ENCODE measurements at places on chromosomes 7 and 10. TPM values are rescaled to one million over a fixed set of nuclear protein-coding genes. Genes with fewer than 3 reads are reported as not detected.

DNA sequence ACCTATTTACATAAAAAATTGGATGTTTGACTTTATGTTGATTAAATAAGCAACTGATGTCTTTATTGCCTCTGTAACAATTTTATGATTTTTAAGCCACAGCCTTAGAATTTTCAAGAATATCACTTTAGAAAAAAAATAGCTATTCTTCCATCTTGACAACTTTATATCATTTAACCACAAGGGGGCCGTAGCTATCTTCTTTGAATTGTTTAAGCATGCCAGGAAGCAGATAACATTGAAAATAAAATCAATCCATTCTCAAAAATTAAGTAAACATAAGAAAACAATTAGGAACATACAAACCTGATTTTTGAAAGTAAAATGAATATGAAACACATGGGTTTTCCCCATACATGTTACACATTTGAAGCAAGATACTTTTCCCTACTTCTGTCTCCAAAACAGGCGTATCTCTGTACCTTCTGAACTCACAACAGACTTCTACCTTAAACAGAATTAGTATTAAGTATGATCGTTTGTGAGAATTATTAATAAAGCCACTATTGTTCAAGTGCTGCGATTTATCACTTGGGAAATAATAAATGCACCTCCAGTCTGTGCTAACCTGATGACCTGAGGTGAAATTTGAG is 209.0 kb downstream of the CACNA2D1 start:
- no peak for DNase-seq

- no peak for DNase-seq
Observed at GRCh38 chr7:95011146-95011928, 103.9 kb downstream of the PPP1R9A start.

DNA sequence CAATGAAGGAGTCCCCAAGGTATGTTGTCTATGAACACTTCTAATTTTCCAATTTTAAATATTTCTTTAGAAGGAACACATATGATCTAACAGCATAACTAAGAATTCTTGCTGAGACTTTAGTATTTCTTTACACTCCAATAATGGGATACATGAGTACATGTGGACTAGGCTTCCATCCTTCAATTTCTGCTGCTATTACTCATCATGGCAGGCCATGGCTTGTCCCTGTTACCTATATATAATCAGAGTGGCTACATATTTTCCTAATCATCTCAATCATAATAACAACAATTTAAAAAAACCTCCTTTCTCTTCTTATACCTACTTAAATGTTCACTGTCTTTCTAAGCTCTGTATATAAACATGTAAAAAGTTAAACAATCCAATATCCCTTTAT is 60.3 kb upstream of the TAC1 start:
- DNase-seq: no peak

DNA sequence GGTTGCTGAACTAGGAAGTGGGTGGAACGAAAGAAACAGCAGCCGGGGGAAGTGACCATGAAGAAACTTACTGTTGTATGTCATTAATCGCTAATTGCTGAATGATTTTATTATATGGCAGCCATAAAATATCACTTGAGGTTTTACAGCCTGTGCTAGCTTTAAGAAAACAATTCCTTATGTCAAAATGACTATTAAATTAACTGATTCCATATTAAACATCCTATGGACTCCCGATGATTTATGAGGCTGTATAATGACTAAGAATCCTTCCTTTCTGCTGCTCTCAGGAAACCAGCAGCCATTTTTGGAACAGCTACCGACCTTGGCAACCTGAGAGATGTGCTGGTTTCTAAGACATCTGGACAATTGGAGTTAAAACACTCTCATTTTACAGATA is 421.9 kb downstream of the SORCS3 start:
- no peak for DNase-seq

GRCh38 chr7:78398081-78398480 is 599.5 kb downstream of the PHTF2 start:
- DNase-seq: no peak

DNA sequence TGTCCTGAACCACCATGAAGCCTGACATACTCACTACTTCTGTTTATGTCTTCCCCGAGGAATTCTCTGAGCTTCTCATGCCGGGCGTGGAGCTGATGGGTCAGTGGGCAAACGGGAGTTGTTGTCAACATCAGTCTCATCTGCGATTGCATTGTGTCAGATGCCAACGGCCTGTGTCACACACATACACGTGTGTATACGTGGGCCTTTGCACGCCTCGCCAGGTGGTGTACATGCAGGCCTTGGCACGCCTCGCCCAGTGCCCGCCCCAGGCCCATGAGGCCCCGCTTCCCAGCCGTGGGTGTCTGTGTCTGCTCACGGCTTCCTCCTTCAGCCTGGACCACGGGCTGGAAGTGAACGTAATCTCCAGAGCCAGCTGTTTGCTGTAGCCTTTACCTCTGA is 7.5 kb upstream of the CSGALNACT2 start:
- DNase-seq: no peak

DNA sequence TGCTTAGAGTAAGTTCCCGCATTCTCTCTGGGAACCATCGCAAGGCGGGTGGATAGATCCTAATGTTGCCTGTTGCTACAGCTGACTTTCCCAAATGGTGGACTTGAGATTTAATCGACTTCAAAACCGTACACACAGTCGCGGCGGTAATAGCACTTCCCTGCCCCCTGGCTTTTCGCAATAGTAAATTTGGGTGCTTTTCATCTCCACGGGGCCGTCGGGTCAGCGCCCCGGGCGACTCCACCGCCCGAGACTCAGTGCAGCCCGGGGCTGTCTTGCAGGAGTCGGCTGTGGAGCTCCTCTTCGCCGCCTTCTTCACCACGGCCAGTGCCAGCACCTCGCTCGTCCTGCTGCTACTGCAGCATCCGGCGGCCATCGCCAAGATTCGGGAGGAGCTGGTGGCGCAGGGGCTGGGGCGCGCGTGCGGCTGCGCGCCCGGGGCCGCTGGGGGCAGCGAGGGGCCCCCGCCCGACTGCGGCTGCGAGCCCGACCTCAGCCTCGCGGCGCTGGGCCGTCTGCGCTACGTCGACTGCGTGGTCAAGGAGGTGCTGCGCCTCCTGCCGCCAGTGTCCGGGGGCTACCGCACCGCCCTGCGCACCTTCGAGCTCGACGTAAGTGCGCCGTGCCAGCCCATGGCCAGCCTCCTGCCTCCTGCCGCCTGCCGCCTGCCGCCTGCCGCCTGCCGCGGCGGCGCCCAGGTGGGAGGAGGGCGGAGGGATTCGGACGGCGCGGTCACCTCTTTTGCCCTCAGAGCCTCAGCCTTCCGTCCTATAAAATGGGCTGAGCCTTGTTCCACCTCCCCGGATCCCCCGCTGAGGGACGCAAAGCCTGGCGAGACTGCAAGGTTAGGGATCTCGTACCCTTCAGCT is 5.3 kb downstream of the CYP26C1 start:
- DNase-seq: no peak

GRCh38 chr10:127168261-127168660 is 28.1 kb downstream of the INSYN2A start:
- no peak for DNase-seq

CPA4 gene
- total RNA-seq: 7.8 TPM

DDC gene
- total RNA-seq: not detected

PIK3AP1 gene
- 1.5 TPM for total RNA-seq
